ENCODE measurements at places on chromosomes 7 and 10. TPM values are rescaled to one million over a fixed set of nuclear protein-coding genes. Genes with fewer than 3 reads are reported as not detected.
A peak's percentile ranks its signal among the peaks of the same experiment; 100 is the strongest.

DNA sequence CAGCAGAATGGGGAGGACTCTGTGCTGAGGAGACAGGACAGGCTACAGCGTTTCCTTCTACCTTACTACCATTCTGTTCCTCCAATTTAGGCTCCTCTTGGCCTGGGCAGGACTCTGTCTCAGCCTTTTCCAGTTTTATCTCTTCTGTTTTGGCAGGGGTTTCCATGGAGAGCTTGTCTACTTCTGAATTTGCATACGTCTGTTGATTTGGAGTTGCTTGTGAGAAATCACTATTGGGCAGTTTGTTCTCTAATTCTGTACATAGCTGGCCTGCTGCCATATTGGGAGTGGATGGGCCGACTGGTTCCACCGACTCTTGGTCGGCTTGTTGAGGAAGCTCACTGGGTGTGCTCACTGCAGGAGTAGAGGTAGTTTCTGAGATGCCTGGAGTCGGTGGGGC is 136.8 kb downstream of the GALNT11 start:
- no peak for DNase-seq

ACSM6 gene
- not detected for total RNA-seq

GRCh38 chr10:46557319-46558121 is 1.1 kb upstream of the GPRIN2 start:
- no peak for DNase-seq

DNA sequence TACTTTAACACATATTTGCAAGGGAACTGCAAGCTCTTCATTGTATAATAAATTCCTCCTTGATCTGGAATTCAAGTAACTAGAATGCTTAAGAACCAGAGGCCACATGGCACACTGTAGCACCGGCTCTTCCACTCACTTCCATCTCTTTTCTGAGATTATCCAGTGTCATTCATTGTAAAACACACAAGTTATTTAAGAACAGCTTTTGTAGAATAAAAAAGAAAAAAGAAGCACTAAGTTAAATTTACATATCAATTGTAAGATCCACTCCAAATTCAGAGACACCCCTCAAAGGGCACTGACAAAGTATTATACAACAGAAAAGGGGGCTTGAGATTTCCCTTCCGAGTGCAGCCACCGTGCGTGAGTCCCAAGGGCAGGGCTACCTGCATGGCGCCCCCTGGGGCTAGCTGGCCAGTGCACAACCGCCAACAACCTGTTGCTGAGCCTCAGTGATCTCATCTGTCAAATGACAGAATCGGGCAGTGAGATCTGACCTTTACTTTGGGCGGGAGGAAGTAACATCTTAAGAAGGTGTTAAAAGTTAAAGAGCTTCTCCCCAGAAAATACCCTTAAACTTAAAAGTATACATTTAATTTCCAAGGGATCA is 12.5 kb downstream of the GLI3 start:
- DNase-seq = no peak

- peak; percentile 56 for DNase-seq
Measured at GRCh38 chr7:50534690-50535290, 30.4 kb downstream of the DDC start.

FAM25C gene
- not detected for total RNA-seq

DNA sequence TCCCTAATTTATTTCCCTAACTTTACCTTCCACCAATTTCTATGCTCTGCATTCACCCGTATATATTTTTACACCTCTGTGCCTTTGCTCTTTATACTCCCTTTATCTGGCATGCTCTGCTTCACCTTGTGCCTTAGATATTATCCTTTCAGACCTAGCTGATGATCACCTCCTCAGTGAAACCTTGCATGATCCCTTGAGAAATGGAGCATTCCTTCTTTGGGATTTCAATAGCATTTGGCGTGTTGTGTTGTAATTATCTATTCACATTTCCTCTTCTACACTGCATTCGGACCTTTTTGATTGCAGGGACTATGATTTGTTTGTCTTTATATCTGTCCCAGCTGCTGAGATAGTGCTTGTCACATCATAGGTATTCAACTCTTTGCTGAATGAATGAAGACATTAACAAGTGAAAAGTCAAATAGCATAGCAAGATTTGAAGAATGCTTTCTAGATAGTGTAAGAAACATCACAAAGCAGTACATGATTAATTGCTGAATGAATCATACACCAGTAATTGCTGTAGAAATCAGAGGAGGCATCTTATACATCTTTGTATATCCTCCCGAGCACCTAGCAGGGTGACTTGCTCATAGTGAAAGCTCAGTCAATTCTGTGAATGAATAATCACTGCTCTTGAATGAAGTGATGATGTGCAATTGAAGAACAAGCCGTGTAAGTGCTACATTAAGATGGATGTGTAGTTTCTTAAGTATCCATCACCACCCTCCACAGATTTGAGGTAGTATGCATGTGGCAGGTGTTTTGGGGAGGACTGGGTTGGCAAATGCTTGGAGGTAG is 2.0 kb upstream of the TM9SF3 start:
- no peak for DNase-seq

DNA sequence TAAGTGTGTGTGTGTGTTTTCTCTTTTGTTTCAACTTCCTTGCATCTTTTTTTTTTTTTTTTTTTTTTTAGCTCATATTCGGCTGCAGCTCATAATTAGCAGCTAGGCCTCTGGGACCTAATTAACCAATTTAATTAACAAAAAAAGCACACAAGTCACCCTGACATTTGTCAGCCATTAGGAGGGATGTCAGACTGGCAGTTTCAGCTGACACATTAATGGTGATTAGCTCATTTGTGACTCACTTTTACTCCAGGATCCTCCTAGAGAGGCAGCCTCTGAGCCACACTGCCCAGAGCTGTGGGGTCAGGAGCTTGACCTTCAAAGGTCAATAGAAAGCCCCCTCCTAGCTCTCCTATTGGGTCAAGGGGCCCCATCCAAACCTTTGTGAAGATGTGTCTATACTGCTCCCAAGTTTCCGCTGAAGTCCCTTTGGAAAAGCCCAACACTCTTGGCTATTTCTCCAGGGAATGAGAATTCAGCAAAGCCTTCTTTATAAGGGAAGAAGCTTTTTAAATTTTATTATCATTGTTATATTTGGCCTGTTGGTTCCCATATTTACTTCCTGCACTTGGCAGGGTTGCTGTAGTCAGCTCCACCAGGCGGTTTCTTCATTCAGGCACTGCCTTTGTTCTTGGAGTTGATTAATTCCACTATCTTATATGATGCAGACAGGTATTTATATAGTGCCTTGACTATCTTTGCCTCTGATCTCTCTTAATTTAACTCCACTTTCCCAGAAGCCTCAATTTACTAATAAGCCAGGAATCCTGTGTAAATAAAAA is 109.5 kb upstream of the HABP2 start:
- DNase-seq = no peak

All from SK-MEL-5 (cell line).